ENCODE measurements at places on chromosomes 11 and 22. TPM values are rescaled to one million over a fixed set of nuclear protein-coding genes. Genes with fewer than 3 reads are reported as not detected.

GPHA2 gene
- polyA plus RNA-seq = 0.35 TPM

GTSE1 gene
- polyA plus RNA-seq = 8.2 TPM

SULT4A1 gene
- 2.5 TPM for polyA plus RNA-seq

NPAS4 gene
- 0.28 TPM for polyA plus RNA-seq

CD3E gene
- polyA plus RNA-seq = 0.54 TPM

- DNase-seq = peak; percentile 80
Observed at GRCh38 chr11:36792996-36793914, 195.2 kb upstream of the RAG2 start.

DNA sequence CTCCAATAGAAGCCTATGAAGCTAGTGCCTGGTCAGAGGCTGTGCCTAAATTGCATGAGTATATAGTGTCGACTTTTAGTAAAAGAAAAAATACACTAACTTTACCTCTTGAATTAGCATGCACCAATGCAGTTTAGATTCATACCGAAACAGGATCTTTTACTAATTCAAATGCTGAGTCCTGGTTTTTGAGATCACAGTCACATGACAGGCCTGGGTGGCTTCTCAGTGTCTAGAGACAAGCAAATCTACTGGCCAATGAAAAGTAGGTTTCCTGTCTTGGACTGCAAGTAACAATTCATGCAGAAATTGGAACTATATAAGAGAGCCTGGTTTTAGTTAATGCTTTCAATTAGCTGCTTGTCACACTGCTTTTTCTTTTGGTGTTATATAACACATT, 7.2 kb downstream of the ARHGEF12 start:
- DNase-seq = no peak

GRCh38 chr11:44300844-44301563, 8.9 kb downstream of the ALX4 start:
- DNase-seq = no peak

- no peak for DNase-seq
Observed at GRCh38 chr11:76617553-76618265, 52.8 kb downstream of the LRRC32 start.

DNA sequence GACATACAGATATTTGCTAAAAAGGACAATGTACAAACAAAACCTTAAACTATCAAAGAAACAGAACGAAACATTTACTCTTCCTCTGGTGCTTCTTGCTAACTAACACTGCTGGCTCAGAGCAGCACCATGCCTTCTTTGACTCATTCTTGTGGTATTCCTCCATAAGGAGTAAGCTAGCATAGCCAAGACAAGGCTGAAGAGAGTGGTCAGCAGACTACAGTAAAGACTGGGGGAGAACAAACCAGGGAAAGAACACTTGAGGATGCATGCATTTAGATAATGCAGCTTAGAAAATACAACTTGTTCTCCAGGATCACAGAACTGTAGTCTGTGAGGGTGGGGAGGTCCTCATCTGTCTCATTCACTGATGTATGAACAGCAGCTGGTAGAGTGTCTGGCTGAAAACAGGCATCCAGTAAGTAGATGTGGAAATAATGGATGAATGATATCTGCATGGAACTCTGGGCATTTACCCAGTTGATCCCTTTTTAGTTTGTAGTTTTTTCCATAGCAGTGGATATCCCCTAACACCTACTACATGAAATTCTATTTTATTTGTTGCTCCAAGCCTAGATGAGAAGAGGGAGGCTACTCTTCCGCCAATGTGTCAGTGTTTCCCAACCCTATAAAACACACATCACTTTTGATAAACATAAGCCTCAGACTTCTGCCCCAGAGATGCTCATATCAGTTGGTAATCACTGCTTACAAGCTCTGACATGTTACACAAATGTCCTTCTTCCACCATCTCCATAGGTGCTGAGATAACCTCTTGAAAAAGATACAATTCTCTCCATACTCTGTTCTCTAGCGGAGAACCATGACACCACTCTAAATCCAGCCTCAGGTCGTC, 7.3 kb downstream of the SNX19 start:
- no peak for DNase-seq

DNA sequence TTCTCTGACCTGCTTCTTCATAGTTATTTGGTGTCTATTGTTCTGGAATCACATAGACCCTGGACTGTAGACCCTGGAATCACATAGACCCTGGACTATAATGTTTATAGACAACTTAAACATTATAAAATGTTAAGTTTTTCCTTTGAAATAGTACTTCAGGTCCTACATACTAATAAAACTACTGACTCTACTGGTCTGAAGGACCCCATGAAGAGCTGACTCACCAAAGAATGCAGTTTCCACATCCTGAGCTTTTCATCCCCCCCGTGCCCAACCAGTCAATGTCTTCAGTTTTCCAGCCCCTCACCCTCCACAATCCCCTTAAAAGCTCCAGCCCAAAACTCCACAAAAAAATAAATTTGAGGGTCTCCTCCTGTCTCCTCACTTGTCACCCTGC, 6.6 kb upstream of the PLEKHA7 start:
- DNase-seq = no peak

- no peak for DNase-seq
Observed at GRCh38 chr11:83583757-83584366, 297.7 kb upstream of the CCDC90B start.

DNA sequence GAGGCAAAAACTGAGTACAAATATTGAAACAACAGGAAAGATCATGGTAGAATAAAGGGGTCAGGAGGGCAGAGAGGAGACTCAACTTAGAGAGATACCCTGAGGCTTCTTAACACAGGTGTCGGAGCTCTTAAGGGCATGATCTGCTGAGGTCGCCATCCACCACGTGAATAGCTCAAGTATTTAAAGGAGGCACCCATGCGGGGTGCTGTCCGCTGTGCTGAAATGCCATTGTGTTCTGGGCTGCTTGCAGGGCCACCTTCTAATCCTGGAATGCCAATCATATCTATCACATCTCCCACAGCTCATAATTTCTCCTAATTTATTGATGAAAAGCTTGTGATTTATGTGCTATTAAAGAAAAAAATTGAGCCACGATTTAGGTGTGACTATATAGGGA, 90.2 kb downstream of the SEZ6L start:
- no peak for DNase-seq

- DNase-seq = no peak
Observed at GRCh38 chr11:12087075-12088004, 23.1 kb upstream of the MICAL2 start.

- DNase-seq = no peak
Observed at GRCh38 chr22:21632237-21632895, at the start of gene CCDC116. Gene CCDC116 (plus strand): TSS chr22:21632760. CDS start chr22:21633182, 422 bp downstream.

- DNase-seq = no peak
Observed at GRCh38 chr11:34356130-34356529, 1.7 kb downstream of the ABTB2 start.

DNA sequence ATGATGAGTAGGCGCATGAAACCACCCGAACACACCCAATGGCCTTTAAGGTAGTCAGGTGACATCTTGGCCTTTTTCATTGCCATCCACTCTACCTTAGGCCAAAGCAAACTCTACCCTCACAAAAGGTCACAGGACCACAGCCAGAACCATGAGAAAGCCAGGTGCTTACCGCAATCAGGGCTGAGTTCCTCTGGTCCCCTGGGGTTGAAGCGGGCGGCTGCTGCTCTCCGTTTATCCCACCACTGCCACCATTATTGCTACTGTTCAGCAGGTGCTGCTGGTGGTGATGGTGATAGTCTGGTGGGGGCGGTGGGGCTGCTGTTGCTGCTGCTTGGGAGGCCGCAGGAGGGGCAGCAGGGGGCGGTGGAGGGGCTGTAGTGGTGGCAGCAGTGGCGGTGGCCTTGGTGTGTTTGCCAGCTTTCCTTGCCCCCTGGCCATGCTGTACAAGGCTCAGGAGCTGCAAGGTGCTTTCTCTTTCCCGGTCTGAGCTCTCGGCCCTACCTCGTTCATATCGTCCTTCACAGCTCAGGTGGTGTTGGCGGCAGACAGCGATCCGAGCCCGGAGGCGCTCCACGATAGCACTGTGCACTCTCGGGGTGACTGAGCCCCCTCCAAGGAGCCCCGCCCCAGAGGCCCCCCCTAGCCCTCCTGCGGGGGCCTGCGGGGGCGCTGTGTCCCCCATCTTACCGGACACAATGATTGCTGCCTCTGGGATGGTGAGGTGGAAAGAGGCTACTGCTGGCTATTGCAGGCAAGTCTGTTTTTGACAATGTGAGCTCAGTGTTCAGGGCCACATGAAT, 1.6 kb downstream of the MAML2 start:
- DNase-seq = no peak

DNA sequence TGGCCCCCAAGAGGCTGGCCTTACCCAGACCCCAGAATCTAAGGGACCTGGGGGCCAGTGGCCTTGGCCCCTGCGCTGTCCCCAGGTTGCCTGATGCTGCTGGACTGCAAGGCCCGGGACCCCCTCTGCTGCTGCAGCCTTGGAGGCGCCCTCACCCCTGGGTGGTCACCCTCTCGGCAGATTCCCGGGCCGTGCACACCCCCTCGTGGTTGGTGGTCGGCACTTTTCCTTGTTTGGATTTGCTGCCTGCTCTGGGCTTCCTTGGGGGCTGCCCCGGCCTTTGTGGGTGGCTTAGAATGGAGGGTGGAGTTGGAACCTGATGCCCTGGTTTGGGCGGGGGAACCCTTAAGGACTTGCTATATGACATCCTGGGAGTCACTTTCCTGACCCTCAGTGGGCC, 5.3 kb downstream of the RIN1 start:
- no peak for DNase-seq

GRCh38 chr22:37260155-37260795, 16.2 kb upstream of the RAC2 start:
- no peak for DNase-seq

All from forelimb muscle (tissue), 1 donor.